ENCODE measurements at places on chromosomes 1 and 21. TPM values are rescaled to one million over a fixed set of nuclear protein-coding genes. Genes with fewer than 3 reads are reported as not detected.

- DNase-seq = peak; percentile 37
Observed at GRCh38 chr1:212607206-212607912, 1.2 kb upstream of the ATF3 start.

DNA sequence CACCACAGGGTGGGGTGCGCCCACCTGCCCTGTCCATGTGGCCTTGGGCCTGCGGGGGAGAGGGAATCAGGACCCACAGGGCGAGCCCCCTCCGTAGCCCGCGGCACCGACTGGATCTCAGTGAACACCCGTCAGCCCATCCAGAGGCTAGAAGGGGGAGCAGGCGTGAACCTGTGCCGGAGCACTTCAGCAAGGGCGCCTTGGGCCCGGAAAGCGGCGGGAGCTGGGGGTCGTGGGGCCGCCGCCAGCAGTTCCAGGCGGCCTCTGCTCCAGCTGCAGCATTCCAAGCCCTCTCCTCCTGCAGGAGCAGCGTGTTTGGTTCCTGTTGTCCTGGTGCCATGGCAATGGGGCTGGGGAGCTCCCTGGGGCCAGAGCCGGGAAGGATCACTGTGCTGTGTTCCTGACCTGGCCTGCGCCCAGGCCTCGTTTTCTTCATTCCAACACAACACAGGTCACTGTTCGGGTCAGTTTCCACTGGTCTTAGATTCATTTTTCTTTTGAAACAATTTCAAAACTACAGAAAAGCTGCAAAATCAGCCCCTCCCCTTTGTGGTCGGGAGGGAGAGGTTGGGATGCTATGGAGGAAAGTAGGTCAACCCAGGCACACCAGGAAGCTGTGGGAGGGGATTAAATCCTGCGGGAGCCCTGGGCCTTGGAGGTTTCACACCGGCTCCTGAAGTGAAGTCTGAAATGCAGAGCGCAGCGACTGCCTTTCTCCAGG lies 18.8 kb downstream of the SLX9 start:
- no peak for DNase-seq

The ADAMTSL4 gene
- 0.11 TPM for total RNA-seq

The NR1I3 gene
- total RNA-seq = 0.15 TPM

The TTC39A gene
- 0.38 TPM for total RNA-seq

- DNase-seq = no peak
Observed at GRCh38 chr1:68994096-68994495, 497.2 kb upstream of the DEPDC1 start.

The UMODL1 gene
- 0.04 TPM for total RNA-seq

DNA sequence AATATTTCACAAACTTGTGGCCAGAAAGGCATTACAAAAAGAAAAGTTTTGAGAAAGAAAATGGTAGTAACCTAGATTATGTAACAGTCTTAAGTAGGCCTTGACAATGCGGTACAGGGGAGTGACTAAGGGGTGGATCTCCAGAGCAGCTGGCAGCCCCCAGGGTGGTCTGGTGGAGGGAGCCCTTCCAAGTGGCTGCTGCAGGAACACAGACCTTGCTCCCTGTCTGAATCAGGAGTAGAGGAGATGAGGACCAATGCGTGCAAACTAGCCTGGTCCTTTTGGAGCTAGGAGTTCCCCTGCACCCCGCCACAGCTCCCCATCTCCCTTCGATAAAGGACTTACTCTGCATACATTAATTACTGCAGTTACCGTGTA lies 189.0 kb downstream of the NFIA start:
- no peak for DNase-seq

The RGS1 gene
- total RNA-seq = 52.9 TPM

DNA sequence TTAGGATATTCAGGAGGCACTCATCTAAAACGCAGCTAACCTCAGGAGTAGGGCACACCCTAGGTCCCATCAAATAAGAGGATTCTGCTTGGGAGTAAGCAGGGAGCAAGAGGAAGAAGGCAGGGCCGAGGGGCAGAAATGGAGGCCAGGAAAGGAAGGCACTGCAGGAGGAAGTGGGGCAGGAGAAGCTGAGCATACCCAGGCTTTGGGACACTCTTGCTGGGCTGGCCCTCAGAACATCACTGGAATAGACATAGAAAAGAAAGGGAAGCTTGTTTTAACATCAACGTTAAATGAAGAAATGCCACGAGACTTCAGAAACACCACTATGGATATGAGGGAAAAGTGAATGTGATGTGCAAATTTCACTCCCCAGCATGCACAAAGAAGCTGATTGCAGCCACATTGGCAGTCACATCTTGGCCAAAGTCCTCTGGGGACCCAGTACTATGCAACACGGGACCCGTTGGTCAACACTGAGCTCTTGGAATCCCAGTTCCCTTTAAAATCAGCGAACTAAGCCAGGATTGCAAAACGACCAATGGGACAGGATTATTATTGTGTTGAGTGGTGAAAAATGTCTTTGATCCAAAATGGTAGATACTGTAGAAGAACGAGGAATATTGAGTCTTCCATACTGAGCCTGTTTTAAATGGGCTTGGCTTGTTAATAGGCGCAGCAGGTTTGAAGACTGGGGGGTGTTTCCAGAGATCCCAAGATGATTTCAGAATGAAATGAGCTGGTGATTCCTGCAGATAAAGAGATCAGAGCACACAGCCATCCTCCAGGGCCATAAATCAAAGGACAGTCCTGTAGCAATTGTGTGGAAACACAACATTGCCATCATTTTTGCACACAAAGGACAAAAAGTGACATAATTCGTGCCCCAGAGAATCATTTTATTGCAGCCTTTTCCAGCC lies 152.4 kb downstream of the TOMM20 start:
- no peak for DNase-seq

The CRP gene
- not detected for total RNA-seq

DNA sequence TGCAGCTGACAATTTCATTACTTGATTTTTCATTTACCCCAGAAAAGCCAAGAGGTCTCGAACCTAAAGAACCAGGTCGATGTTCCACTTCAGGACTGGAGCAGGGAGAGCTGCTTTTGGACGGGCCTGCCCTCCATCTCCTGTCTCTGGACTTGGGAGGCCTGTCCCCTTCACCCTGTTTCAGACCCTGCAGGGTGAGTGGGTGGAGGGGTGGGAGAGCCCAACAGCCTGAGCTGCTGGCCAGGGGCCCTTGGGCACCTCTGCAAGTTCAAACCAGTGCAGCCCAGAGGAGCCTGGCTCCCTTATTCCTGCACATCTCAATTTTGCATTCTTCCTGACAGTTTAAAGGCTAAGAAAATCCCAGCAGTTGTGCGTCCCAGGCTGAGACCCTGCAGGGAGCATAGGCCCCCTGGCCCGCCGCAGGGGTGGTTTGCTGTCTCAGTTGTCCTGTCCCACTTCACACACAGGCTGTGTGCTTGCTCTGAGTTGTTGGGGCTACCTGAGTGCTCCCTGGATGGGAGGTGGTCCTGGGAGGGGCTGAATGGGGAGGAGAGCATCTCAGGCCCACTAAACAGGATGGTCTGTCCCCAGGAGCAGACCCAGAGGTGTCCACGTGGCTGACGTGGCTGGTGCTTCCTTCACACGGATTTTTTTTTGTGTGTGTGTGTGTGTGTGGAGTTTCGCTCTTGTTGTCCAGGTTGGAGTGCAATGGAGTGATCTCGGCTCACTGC lies 443.7 kb downstream of the PTPRU start:
- no peak for DNase-seq

Data from activated B cell treated with CpG ODN at 0.5 μM for 24 hours (primary cell).